SIG-M5 (cell line): ENCODE measurements at places on chromosomes 5 and 9.

DNA sequence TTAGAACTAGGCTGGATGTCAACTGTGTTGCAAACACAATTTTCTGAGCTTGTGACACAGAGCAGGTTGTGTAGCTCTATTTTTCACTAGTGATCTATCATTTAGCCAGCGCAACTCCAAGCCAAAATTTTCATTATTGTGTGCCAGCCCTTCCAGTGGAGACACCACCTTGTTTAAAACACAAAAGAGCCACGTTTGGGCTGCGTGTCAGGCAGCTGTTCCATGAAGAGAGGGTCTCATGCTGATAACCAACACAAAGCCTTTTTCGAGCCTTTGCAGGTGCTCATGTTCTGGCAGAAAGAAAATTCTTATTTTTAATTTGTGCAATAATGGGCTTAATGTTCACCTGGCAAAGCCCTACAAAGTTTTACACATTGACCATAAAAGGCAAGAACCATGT lies 237.6 kb upstream of the RGMB start:
- DNase-seq = no peak

DNA sequence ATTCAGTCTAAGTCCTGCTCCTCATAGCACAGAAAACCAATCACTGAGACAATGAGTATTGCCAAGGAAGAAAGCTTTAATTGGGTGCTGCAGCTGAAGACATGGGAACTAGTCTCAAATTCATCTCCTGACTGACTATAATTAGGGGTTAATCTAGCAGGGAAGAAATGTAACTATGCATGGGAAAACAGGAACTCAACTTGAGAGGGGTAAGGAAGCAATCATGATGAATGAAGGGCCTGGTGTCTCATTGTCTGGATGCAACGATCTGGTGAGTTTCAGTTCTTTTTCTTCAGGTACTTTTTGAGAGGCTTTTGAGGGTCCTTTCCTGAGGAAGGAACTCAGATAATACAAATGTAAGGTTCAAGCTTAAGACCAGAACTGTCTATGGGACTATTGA lies 24.0 kb upstream of the OCLN start:
- no peak for DNase-seq

DNA sequence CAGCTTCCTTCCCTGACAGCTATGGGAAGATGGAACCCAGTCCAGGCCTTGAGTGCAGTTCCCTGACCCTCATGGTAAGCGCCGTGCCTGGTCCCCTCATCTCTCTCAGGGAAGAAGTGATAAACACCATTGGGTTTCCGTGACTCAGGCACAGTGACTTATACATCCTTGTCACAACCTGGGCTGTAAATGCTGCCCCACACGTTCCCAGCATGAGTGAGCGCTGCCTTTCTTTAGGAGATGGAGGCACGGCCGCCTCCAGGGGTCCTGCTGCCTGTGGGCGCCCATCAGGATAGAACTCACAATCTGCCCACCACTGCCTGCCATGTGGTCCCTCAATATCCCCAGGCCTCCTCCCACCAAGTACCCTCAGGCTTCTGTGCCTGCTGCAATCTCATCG lies 8.3 kb upstream of the NKD2 start:
- no peak for DNase-seq

GRCh38 chr5:96297867-96298266 lies 135.2 kb downstream of the PCSK1 start:
- DNase-seq = peak; percentile 40

DNA sequence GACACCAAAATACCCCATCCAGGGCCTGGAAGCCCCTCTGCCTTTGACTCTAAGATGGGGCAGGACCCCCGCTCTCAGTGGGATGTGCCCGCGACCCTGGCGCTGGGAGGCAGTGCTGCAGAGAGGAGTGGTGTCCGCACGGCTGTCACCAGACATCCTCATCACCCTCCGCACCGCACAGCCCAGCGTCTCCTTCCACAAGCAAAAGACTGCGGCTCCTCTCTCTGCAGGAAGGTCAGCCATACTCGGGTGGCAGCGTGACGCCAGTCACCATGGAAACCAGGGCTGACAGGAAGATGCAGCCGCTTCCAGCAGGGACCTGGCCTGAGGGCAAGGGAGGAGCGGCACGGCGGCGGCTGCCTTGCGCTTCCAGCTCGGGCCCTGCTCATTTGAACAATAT lies 17.1 kb upstream of the SLC6A3 start:
- no peak for DNase-seq

DNA sequence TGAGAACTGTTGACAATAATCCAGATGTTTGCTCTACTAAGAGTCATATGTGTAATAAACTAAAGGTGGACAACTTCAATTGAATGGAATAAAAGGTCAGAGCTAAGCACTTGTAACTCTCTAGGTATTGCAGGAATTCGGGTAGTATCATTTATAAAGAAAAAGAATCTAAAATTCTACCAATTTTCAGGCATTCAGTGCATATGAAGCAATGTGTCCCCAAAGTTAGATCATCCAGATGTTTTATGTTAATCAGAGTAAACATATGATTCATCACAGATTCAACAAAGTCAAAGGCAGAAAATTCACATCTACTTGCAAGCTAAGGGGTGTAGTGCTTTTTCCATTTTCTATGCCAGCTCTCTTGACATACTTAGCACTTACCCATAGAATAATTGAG lies 477.1 kb downstream of the PDE4D start:
- DNase-seq = no peak

DNA sequence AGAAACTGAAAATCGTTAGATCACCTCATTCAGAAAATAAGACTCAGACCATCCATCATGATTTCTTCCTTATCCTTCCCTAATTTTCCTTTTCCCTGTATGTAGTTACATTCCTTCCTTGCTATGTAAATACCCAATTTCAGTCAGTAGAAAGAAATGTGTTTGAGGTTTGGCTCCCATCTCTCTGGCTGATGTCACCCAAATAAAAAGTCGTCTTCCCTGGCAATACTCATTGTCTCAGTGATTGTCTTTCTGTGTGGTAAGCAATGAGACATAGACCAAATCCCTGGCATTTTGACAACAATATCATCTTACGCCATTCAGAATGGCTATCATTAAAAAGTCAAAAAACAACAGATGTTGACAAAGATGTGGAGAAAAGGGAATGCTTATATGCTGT lies 303.9 kb upstream of the EDIL3 start:
- no peak for DNase-seq

- DNase-seq = no peak
These were observed 1062.5 kb downstream of the CDH9 start for GRCh38 chr5:25975885-25976284.

GRCh38 chr5:67297376-67297775 lies 100.8 kb upstream of the CD180 start:
- DNase-seq = no peak

DNA sequence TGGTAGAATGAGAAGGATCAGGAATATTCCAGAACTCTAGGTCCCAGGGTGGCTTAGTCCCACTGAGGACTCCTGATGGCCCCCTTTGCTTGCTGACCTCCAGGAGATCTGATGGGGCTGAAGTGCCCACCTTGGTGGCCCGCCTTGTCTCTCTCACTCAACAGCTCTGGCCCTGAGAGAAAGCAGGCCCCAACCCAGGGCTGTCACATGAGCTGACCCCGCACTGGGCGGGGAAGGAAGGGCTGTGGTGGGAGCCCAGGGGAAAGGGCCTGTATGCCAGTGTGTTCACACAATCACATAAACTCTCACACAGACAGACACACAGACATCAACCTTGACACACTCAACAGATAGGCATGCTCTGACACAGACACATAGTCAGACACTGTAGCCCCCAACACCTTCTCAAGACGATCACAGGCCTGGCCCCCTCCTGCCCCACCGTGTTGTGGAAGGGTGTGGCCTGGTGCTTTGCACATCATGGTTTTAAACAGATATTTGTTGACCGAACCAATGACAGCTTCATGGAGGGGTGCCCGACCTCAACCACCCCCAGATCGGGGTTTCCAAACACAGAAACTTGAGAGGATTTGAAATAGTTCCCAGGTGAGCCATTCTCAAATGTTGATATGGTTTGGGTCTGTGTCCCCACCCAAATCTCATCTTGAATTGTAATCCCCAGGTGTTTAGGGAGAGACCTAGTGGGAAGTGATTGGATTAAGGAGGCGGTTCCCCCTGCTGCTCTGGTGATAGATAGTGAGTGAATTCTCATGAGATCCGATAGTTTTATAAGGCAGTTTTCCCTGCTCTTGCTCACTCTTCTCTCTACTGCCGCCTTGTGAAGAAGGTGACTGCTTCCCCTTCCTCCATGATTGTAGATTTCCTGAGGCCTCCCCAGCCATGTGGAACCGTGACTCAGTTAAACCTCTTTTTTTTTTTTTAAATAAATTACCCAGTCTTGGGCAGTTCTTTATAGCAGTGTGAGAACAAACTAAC lies 48.5 kb upstream of the HAND1 start:
- DNase-seq = no peak

- no peak for DNase-seq
These were observed 17.9 kb downstream of the STRBP start for GRCh38 chr9:123250504-123250903.

GRCh38 chr5:26582350-26583045 lies 455.9 kb downstream of the CDH9 start:
- DNase-seq = no peak

DNA sequence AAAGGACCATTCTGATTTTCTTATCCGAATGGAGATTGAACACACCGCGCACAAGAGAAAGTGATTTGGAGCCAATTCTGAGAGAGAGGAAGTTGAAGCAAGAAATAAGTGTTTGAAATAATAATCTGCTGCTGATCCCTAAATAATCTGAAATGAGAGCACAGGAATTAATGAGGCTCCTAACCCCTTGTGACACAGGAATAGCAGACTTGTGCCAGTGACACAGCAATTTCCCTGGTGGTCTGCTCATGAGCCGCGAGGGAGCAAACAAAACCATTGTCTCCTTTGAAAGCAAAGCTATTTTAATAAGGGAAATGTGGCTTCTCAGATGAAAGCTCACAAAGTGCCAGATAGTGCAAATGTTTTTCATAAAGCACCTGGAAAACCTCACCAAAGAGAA lies 936.1 kb upstream of the WWC1 start:
- DNase-seq = no peak

DNA sequence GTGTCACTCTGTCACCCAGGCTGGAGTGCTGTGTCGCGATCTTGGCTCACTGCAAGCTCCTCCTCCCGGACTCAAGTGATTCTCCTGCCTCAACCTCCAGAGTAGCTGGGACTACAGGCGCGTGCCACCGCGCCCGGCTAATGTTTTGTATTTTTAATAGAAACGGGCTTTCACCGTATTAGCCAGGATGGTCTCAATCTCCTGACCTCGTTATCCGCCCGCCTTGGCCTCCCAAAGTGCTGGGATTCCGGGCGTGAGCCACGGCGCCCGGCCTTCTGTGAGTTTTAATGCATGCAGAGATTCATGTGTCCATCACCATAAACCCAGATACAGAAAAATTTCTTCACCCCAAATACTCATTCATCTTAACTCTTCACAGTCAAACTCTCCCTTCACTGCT lies 1046.7 kb downstream of the CDH9 start:
- DNase-seq = no peak

DNA sequence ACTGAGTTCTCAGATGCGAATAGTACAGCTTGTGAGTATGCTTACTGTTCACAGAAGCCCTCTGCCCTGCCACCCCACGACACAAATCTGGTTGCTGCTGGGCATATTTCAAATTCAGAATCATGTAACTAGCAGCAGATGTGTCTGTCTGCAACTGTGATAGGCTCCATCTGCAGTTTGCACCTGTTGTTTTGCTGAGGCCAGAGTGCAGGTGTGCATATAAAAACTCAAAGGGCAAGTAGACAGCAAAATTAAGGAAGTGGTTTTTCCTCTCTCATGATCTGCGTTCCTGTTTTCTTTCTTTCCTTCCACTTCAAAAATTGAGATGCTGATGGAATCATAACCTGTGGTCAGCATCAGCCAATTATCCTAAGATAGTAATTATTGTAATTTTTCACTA lies 1000.5 kb downstream of the PTPRD start:
- DNase-seq = no peak

DNA sequence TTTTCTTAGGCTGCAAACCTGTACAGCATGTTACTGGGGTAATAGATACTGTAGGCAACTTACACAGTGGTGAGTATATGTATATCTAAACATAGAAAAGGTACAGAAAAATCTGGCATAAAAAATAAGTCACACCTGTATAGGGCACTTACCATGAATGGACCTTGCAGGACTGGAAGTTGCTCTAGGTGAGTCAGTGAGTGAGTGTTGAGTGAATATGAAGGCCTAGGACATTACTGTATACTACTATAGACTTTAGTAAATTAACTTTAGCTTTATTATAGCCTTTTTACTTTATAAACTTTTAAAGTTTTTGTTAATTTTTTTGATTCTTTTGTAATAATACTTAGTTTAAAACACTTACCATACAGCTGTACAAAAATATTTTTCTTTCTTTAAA lies 51.3 kb downstream of the DENND4C start:
- DNase-seq = no peak

GRCh38 chr5:90366948-90367347 lies 42.6 kb downstream of the CETN3 start:
- no peak for DNase-seq

- DNase-seq = no peak
These were observed 66.0 kb upstream of the ZFAND5 start for GRCh38 chr9:72431036-72431435.

GRCh38 chr9:125674981-125675973 lies 31.7 kb downstream of the MAPKAP1 start:
- DNase-seq = no peak

DNA sequence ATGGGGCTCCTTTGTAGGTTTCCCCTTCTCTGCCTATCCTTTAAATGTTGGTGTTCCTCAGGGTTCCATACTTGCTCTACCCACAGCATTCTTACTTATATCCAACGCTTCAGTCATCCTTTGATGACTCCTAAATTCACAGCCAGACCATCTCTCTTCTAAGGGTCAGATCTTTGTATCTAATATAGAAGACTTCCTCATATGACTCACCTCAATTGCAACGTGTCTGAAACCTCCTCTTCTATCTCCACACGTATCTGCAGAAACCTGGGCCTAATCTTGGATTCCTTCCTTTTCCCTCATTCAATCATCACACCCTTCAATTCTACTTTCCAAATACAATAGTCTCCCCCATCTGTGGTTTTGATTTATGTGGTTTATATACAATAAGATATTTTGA lies 68.3 kb downstream of the HMGCR start:
- DNase-seq = no peak

- DNase-seq = no peak
These were observed 6.2 kb downstream of the RBM22 start for GRCh38 chr5:150694612-150695011.

DNA sequence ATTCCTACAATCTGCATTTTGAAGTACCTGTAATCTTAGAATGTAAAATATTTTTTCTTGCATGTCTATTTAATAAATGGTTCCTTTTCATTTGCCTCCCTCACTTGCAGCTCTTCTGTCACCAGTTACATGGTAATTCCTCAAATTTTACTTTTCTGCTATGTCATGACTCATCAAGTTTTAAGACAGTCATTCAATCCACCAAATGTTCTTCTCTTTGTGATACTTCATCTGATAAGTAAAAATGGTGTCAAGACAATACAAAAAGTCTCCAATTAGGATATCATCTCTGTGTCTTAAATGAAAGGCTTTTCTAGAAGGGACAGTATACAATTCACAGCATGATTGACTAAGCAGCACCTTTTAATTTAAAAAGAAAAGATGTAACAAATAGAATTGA lies 104.9 kb upstream of the FTMT start:
- DNase-seq = no peak

GRCh38 chr5:142970440-142971030 lies 200.4 kb downstream of the ARHGAP26 start:
- no peak for DNase-seq
